ENCODE measurements at places on chromosomes 6 and 20.
A peak's percentile ranks its signal among the peaks of the same experiment; 100 is the strongest.

DNA sequence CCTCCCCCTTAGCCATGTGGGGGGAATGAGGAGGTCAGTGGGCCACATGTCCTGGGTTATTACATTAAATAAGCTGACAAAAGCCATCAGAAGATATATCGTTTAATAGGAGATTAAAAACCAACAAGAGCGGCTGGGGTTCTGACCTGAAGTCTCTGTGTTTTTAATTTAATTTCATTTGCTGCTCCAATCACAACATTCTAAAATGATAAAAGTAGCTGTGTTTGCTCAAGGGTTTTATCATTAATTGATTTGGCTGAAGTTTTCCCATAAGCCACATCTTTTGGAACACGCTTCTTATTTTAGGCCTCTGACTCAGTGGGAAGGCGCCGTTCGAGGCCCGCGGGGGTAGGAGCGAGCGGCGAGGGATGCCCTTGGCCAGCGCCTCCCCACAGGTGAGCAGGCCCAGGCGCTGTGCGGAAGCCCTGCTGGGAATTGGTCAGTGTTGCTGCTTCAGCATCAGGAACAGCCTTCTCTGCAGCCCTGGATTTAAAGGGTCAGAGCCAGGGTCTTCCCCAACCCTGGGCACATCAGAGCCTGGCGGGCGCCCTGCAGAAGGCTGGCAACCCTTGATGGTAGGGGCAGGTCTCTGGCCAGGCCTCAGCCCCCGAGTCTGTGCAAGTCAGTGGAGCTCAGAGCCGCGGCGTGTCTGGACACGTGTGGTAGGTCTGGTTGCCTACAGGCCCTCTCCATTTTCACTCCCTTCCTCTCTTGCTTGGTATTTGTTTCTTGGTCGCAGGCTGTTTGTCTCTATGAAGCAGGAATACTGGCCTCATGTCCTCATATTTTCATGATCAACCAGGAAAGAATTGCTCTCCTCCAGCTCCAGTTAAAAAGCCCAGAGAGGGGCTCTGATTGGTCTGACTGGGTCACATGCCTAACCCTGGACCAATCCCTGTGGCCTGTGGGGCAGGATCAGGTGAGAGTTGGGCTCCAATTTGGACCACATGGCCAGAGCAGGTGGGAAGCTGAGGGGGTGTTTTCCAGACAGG lies 30.9 kb upstream of the MLN start:
- DNase-seq = no peak

DNA sequence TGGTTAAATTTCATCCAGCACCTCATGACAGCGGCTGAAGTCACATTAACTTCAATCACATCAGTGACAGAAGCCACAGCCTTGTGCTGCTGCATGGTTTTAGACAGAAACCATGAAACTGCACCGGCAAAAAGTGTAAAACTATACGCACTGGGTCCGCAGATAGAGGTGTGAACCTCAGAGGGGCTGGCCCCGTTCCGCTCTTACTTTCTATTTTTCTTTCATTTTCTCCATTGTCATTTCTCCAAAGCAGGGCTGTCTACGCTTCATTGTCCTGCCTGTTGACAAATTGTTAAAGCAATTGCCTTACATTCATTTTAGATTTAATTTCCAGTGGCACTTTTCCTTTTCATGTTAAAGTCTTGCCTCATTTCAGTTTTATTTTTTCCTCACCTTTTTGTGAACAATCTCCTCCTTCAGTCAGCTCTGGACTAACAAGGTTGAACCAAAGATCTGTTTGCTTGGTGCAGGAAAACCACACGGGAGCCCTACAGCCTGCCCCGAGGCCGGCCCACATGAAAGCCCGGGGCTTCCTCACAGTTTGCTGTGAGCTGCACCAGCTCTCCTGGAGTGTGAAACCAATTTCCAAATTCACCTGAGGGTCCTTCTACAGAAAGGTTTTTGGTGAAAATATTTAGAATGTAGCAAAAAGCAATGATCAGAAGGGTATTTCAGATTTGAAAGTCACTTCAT lies 63.7 kb downstream of the PRR18 start:
- DNase-seq = peak; percentile 40

GRCh38 chr6:43622541-43622940 lies 6.5 kb downstream of the GTPBP2 start:
- no peak for DNase-seq

GRCh38 chr6:16807956-16808355 lies 46.7 kb upstream of the ATXN1 start:
- no peak for DNase-seq

- DNase-seq = no peak
Measured at GRCh38 chr6:44662461-44663121, 275.1 kb downstream of the CDC5L start.

DNA sequence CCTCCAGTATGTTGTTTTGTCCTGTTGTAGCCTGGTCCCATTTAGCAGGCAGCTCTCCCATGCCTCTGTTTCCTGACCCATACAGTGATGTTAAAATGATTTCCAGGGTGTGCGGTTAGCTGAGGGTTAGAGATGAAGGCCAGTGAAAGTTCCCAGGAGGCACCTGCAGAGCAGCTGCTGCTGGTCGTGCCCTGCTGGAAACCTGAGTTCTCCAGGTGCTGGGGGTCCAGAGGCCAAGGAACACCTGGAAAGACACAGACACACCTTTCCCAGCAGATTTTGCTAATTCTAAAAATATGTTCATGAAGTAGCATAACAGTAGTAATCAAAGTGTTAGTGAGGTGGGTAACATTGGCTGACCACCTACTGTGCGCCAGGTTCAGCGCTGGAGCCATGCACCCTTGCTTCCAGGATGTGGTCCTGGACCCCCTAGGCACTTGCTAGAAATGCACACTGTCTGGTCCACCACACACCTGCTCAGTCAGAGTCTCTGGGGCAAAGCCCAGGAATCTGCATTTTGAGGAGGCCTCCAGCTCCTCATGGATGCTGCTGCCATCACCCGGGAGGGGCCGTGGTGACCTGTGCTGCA lies 118.7 kb downstream of the SYNDIG1 start:
- DNase-seq = no peak

- DNase-seq = no peak
Measured at GRCh38 chr6:168414336-168415097, 26.5 kb upstream of the SMOC2 start.

DNA sequence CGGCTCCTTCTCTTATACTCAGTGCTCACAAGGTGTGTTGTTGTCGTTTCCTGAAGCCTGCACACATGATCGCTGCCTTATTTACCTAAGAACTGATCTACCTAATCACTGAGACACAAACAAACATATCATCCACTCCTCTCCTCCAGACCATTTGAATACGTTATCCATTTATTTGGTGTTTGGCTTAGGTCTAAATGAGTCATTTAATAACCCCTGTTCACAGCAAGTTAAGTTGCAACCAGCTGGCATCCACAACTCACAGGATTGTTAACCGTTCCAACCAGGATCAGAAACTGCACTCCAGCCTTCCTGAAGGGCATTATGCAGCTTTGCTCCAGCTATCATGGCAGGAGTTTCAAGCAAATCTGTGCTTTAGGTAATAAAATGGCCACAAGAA lies 511.1 kb upstream of the MAP3K7 start:
- no peak for DNase-seq

GRCh38 chr6:27312950-27313271 lies 838 bp upstream of the POM121L2 start:
- no peak for DNase-seq
